Hepatocyte (in vitro differentiated cells): ENCODE measurements at places on chromosomes 3 and 15.

- no peak overlapping the region for H3K4me3 ChIP-seq
- peaks cover 24% of the 10 kb centered on the region for H3K4me1 ChIP-seq
- H3K27me3 ChIP-seq = no peaks in the 10 kb centered on the region
- DNase-seq = no peak
Measured at GRCh38 chr3:111782447-111782782, 76.7 kb upstream of the PHLDB2 start.

- H3K36me3 ChIP-seq = no peaks in the 10 kb centered on the region
- H3K4me3 ChIP-seq = no peak overlapping the region
- no peak overlapping the region for H3K27ac ChIP-seq
- peaks cover 11% of the 10 kb centered on the region for H3K4me1 ChIP-seq
Measured at GRCh38 chr3:59817511-59817910, 767.7 kb upstream of the CFAP20DC start.

- no peaks in the 10 kb centered on the region for H3K36me3 ChIP-seq
- DNase-seq = no peak
- no peaks in the 10 kb centered on the region for H3K4me1 ChIP-seq
- no peaks in the 10 kb centered on the region for H3K27me3 ChIP-seq
- no peak overlapping the region for H3K4me3 ChIP-seq
Measured at GRCh38 chr3:5235655-5236054, 48.1 kb downstream of the EDEM1 start.

GRCh38 chr3:82306189-82306588 is 544.7 kb upstream of the GBE1 start:
- DNase-seq = no peak
- no peak overlapping the region for H3K4me3 ChIP-seq
- H3K36me3 ChIP-seq = no peaks in the 10 kb centered on the region
- no peak overlapping the region for H3K27ac ChIP-seq
- H3K27me3 ChIP-seq = no peaks in the 10 kb centered on the region

- no peaks in the 10 kb centered on the region for H3K36me3 ChIP-seq
- no peaks in the 10 kb centered on the region for H3K27me3 ChIP-seq
- H3K27ac ChIP-seq = no peak overlapping the region
- no peak for DNase-seq
- no peaks in the 10 kb centered on the region for H3K4me1 ChIP-seq
Measured at GRCh38 chr15:89067751-89068150, 20.5 kb upstream of the ABHD2 start.

DNA sequence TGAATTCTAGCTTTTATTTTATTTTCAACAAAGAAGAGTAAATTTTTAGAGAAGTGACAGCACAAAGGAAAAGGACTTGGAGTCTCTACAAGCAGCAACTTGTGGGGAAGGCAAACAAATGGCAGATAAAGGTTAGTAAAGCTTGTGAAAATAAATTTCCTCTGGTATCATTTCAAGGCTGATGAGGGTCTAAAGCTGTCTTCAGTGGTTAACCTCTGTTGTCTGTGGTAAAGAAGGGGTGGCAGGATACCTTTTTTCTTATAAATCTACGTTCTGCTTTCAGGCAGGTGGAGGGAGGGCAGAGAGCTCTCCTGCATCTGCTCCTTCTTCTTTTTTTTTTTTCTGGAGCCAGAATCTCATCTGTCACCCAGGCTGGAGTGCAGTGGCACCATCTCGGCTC is 50.5 kb downstream of the NMD3 start:
- no peaks in the 10 kb centered on the region for H3K27me3 ChIP-seq
- H3K4me1 ChIP-seq = peaks cover 10% of the 10 kb centered on the region
- H3K36me3 ChIP-seq = no peaks in the 10 kb centered on the region
- no peak overlapping the region for H3K27ac ChIP-seq

DNA sequence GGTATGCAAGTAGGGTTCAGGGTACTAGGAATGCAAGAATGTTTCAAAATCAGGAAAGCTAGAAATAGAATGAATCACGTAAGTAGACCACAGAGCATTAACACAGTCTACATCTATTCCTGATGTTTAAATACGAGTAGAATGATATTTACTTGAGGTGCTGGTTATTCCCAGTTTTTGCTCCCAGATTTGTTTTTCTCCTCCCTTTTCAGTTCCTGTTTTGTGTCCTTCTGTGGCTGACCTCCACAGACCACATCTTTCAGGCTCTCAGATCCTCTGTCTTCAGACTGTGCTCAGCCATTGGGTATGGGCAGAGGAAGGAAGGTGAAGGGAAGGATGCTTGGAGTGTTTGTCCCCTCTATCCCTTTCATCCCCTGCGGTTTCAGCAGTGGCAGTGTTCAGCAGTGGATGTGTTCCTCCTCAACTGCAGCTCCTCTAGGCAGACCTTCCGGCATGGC is 276.6 kb downstream of the ZNF621 start:
- no peak overlapping the region for H3K27ac ChIP-seq
- H3K27me3 ChIP-seq = no peaks in the 10 kb centered on the region
- no peak for DNase-seq
- H3K36me3 ChIP-seq = no peaks in the 10 kb centered on the region

GRCh38 chr3:67090474-67090873 is 92.4 kb downstream of the KBTBD8 start:
- no peak overlapping the region for H3K4me3 ChIP-seq
- peak; percentile 5 for DNase-seq
- no peaks in the 10 kb centered on the region for H3K36me3 ChIP-seq
- H3K27me3 ChIP-seq = no peaks in the 10 kb centered on the region

DNA sequence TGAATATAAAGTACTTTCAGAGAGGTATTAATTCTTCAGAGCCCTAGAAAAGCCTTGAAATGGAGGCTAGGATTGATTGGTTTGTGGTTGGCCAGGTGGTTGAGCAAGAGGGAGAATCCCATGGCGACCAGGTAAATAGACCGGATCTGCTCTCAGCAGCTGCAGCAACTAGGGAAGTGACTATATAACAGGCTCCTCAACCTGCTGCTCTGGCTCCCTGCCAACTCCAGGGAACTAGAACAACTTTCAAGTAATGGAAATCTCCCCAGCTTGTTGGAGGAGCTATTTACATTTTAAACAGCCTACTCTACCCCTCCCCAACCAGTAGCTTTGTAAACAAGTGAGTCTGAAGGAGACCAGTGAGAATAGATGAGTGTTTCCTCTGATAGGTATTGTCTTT is 121.8 kb upstream of the CADM2 start:
- no peaks in the 10 kb centered on the region for H3K4me1 ChIP-seq
- no peaks in the 10 kb centered on the region for H3K36me3 ChIP-seq
- no peak overlapping the region for H3K27ac ChIP-seq
- no peaks in the 10 kb centered on the region for H3K27me3 ChIP-seq
- peak; percentile 64 for DNase-seq

DNA sequence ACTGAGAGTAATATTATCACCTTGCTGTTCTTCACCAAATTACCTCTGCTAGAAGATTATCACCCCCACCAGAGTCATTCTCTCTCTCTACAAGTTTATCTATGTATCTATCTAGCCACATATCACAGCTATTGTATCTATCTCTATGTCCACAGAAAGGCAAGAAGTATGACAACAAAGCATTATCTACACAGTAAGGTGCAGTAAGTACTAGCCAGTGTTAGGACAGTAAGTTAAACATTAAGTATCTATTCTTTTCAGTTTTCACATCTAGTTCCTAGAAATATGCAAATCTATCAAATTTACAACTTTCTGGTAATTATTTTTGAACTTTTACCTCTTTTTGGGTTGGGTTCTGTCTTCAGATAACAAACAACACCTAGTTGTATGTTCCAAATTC is 26.5 kb upstream of the XXYLT1 start:
- no peak for DNase-seq
- H3K27ac ChIP-seq = no peak overlapping the region
- no peak overlapping the region for H3K4me3 ChIP-seq
- no peaks in the 10 kb centered on the region for H3K4me1 ChIP-seq
- no peaks in the 10 kb centered on the region for H3K36me3 ChIP-seq

DNA sequence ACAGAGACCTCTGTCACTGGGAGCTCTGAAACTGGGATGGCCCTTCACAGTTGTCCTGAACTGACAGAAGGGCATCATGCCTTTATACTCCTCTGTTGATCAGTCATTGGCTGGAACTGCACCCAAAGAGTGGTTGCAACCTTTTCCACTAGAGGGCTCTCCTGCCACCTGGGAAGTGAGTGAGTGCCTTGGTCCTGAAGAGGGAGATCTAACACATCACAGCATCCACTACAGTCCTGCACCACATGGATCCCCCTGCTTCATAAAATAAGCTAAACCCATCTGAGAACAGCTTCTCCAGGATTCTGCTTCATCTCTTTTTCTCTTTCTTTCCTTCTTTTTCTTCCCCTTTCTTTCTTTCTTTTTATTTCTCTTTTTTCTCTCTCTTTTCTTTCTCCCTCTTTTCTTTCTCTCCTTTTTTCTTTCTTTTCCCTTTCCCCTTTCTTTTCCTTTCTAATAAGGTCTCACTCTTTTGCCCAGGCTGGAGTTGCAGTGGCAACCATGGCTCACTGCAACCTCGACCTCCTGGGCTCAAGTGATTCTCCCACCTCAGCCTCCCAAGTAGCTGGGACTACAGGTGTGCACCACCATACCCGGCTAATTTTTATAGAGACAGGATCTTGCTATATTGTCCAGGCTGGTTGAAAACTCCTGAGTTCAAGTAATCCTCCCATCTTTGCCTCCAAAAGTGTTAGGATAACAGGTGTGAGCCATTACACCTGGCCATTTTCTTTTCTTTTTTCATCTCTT is 42.8 kb upstream of the RAF1 start:
- no peaks in the 10 kb centered on the region for H3K4me1 ChIP-seq
- no peaks in the 10 kb centered on the region for H3K27me3 ChIP-seq
- H3K27ac ChIP-seq = no peak overlapping the region
- H3K4me3 ChIP-seq = no peak overlapping the region
- peak; percentile 67 for DNase-seq
- H3K36me3 ChIP-seq = no peaks in the 10 kb centered on the region

DNA sequence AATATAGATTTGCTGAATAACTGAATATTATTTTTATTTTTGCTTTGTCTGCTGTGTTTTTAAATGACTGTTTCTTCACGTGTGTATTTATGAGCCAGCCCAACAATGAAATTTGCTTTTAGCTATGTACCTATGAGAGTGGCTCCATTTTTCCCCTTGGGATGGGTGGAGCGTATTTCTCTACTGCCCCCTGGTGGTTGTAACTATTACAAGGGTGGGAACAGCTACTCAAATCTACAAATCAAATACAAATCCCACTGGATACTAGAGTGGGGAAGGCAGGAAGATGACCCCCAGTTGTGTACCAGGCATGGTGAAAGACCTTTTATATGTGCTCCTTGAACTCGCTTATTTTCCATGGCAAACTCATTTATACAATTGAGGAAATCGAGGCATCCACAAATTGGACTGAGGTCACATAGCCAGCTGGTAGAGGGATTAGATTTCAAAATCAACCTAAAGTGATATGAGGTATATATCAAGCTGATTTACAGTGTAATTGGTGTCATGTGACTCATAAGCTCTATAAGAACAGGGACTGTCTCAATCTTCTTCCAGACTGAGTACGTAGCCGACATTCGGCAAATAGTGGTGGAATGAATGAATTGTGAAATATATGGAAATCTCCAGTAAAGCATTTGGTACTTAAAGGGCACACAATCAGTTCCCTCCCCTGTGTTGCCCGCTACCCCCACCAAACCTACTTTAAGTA is 69.5 kb upstream of the VEPH1 start:
- peak; percentile 58 for DNase-seq
- peaks cover 10% of the 10 kb centered on the region for H3K4me1 ChIP-seq
- no peaks in the 10 kb centered on the region for H3K27me3 ChIP-seq
- H3K27ac ChIP-seq = no peak overlapping the region
- no peaks in the 10 kb centered on the region for H3K36me3 ChIP-seq
- H3K4me3 ChIP-seq = no peak overlapping the region

DNA sequence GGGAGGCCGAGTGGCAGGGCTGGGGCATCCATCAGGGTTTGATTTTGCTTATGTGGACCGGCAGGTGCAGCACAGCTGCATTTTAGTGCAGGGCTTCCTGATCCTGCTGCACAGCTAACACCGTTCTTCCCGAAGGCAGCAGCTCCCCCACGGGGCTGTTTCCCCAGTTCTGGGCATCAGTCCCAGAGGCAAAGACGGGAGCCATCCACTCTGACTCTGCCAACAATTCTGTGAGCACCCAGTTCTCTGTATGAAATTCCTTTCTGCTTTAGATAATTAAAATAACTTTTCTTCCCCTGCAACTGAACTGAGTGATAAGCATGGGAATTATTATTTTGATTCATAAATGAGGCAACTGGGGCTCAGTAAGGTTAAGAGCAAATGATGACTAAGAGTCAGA is 262.9 kb upstream of the ATP10A start:
- no peak overlapping the region for H3K4me3 ChIP-seq
- no peaks in the 10 kb centered on the region for H3K36me3 ChIP-seq
- H3K27me3 ChIP-seq = no peaks in the 10 kb centered on the region

- no peak overlapping the region for H3K4me3 ChIP-seq
- H3K36me3 ChIP-seq = no peaks in the 10 kb centered on the region
- no peaks in the 10 kb centered on the region for H3K4me1 ChIP-seq
- DNase-seq = no peak
- H3K27me3 ChIP-seq = no peaks in the 10 kb centered on the region
Measured at GRCh38 chr3:88467191-88467590, 317.4 kb downstream of the C3orf38 start.

DNA sequence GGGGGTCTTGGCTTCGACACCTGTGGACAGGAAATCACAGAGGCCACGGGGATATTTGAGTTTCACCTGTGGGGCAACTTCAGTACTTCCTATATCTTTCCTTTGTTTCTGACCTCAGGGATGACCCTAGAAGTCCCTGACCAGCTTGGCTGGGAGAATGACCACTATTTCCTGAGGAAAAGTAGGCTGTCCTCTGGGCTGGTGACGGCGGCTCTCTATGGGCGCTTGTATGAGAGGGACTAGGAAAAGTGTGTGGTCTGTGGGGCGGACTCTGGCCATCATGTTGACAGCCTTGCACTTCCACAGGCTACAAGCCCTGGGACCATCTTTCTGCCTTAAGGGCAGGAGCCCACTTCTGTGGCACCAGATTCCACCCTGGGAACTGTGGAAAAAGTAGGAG is 43.7 kb downstream of the BTD start:
- no peak overlapping the region for H3K4me3 ChIP-seq
- H3K36me3 ChIP-seq = no peaks in the 10 kb centered on the region
- no peak for DNase-seq
- H3K27ac ChIP-seq = peak overlapping the region; percentile 74

DNA sequence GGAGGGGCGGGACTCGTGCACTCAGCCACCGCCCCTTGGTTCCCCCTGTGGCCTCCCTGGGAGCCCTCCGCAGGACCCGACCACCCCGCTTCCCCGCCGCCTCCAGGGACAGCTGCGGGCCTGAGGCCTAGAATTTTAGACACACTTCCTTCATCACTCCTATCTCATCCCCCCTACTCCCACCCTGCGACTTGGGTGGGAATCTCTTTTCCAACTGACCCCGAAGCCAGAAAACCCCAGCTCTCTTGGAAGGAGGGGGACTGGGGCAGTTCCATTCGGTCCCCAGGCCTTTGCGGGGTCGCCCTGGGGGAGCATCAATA is 289 bp upstream of the TFDP2 start:
- peaks cover 8% of the 10 kb centered on the region for H3K4me1 ChIP-seq
- H3K36me3 ChIP-seq = no peaks in the 10 kb centered on the region
- no peak for DNase-seq
- peak overlapping the region; percentile 7 for H3K4me3 ChIP-seq
- peak overlapping the region; percentile 42 for H3K27ac ChIP-seq
- no peaks in the 10 kb centered on the region for H3K27me3 ChIP-seq
